ENCODE measurements at places on chromosomes 16 and 17. TPM values are rescaled to one million over a fixed set of nuclear protein-coding genes. Genes with fewer than 3 reads are reported as not detected.
A peak's percentile ranks its signal among the peaks of the same experiment; 100 is the strongest.

Gene TP53TG3F
- total RNA-seq: not detected

Gene BTBD17
- 5.7 TPM for total RNA-seq

Gene SOST
- not detected for total RNA-seq

Gene NUP93
- 68.8 TPM for total RNA-seq

Gene SUZ12
- total RNA-seq: 29.8 TPM

Gene GPRC5C
- total RNA-seq: 64.3 TPM

Gene TPSD1
- not detected for total RNA-seq

Gene KRT32
- 0.83 TPM for total RNA-seq

- peaks cover 68% of the 10 kb centered on the region for H3K27me3 ChIP-seq
- H3K27ac ChIP-seq: no peak overlapping the region
- H3K4me3 ChIP-seq: no peak overlapping the region
- H3K4me1 ChIP-seq: peaks cover 2% of the 10 kb centered on the region
- no peaks in the 10 kb centered on the region for H3K36me3 ChIP-seq
These were observed 154.4 kb upstream of the FOXF1 start for GRCh38 chr16:86355951-86356350.

- no peaks in the 10 kb centered on the region for H3K36me3 ChIP-seq
- no peaks in the 10 kb centered on the region for H3K4me1 ChIP-seq
- H3K27ac ChIP-seq: no peak overlapping the region
- DNase-seq: no peak
These were observed 225.9 kb upstream of the EEF2KMT start for GRCh38 chr16:5323284-5324141.

DNA sequence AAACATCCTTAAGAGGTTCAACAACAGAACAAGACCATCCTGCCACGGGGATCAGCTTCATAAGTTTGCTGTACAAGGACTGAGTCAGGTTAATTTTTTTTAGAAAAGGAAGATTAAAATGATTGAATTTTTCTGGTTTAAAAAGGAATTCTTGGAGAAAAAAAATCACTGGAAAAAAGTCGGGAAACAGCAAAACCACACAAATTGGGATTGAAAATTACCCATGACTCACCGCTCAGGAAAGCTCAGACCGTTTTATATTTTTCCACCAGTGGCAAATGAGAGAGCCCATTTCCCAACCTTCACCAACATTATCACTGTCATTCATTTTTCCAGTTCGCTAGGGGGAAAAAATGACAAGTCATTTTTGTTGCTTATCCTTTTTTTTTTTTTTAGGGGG, 46.6 kb downstream of the MRM3 start:
- no peak overlapping the region for H3K27ac ChIP-seq
- H3K4me3 ChIP-seq: no peak overlapping the region
- no peaks in the 10 kb centered on the region for H3K27me3 ChIP-seq
- no peaks in the 10 kb centered on the region for H3K4me1 ChIP-seq
- DNase-seq: no peak

DNA sequence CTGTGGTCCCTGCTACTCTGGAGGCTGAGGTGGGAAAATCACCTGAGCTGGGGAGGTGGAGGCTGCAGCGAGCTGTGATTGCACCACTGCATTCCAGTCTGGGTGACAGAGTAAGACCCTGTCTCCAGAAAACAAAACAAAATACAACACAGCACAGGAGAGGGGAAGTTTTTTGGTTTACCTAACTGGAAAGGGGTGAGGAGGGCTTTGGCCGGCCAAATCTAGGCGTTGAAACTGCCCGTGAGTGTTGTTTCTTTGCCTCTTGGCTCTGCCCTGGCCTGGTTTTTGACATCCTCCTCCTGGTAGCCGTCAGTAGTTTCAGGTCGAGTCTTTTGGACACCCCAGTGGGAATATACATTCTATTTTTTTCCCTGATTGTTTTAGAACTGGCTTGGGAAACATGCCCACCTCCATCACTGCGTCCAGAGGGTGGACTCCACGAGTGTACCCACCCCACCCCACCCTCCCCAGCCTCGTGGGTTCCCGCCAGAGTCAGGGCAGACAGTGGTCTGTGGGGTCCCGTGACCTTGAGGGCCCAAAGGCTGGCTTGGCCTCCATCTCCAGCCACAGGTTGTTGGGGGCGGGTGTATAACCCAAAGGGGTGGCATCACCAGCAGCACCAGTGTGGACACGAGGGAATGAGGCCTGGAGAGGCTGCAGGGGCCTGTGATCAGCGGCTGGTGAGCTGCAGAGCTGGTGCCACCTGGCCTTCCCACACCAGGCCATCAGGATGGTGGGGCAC, 42.7 kb downstream of the NT5M start:
- DNase-seq: no peak
- no peaks in the 10 kb centered on the region for H3K27me3 ChIP-seq
- no peaks in the 10 kb centered on the region for H3K4me1 ChIP-seq
- H3K27ac ChIP-seq: no peak overlapping the region
- H3K36me3 ChIP-seq: no peaks in the 10 kb centered on the region

DNA sequence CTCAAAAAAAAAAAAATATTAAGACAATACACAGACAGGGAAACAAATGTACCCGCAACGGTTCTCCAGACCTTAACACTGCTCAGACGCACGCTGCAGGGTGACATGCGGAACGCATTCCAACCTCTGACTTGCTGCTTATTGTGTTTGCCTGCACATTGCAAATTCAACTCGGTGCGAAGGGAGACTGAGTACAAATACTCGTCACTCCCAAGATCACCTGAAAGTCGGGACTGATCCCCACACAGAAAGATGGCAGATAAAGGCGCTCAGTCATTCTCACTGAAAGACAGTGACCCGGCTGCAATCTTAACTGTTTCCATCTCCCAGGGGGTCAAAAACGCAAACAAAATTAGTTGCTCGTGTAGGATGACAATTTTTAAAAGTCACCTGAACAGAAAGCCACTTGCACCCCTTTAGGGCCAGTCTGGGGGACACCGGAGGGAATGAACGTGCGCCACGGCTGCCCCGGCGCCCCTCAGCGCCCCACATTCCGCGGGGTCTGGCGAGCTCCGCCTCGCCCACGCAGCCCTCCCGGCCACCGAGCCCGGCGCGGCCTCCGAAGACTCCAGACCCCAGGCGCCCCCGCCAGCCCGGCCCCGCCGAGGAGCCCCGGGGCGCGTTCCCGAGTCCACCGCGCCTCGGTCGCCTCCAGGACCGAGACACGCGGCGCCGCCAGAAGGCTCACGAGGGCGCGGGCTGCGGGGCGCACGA, 589 bp downstream of the CLCN7 start:
- no peaks in the 10 kb centered on the region for H3K27me3 ChIP-seq
- no peaks in the 10 kb centered on the region for H3K36me3 ChIP-seq
- H3K27ac ChIP-seq: peak overlapping the region; percentile 85
- DNase-seq: no peak

DNA sequence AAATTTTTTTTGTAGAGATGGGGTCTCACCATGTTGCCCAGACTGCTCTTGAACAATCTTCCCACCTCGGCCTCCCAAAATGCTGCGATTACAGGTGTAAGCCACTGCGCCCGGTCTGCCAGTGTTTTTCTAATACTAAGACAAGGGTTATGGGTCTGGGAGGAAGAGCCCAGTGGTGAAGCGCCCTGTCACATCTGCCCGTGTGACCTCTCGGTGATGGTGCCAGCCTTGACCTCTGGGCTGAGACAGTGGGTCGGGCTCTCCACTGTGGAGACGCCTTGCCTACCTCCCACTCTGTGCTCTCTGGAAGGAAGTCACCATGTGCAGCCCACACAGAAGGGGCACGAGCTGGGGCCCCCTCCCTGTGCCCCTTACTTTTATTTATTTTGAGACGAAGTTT, 5.1 kb upstream of the BAIAP2 start:
- H3K4me1 ChIP-seq: peaks cover 24% of the 10 kb centered on the region
- H3K36me3 ChIP-seq: no peaks in the 10 kb centered on the region
- no peak for DNase-seq

- no peak for DNase-seq
- no peaks in the 10 kb centered on the region for H3K36me3 ChIP-seq
- H3K27me3 ChIP-seq: peaks cover 21% of the 10 kb centered on the region
- no peaks in the 10 kb centered on the region for H3K4me1 ChIP-seq
These were observed 135.8 kb downstream of the USP31 start for GRCh38 chr16:23013484-23013883.

- H3K4me1 ChIP-seq: peaks cover 13% of the 10 kb centered on the region
- DNase-seq: no peak
- peak overlapping the region; percentile 49 for H3K4me3 ChIP-seq
- H3K36me3 ChIP-seq: no peaks in the 10 kb centered on the region
These were observed 2.4 kb upstream of the B9D1 start for GRCh38 chr17:19364699-19365498.

GRCh38 chr17:17603895-17604225, 12.4 kb upstream of the PEMT start:
- no peak overlapping the region for H3K27ac ChIP-seq
- no peak overlapping the region for H3K4me3 ChIP-seq

- DNase-seq: no peak
- H3K27me3 ChIP-seq: peaks cover 34% of the 10 kb centered on the region
- H3K4me1 ChIP-seq: peaks cover 5% of the 10 kb centered on the region
- no peak overlapping the region for H3K4me3 ChIP-seq
- H3K27ac ChIP-seq: no peak overlapping the region
These were observed 19.9 kb upstream of the ZC3H18 start for GRCh38 chr16:88550246-88550661.

GRCh38 chr17:39001703-39002637, 34.8 kb upstream of the FBXO47 start:
- H3K4me3 ChIP-seq: no peak overlapping the region
- peaks cover 5% of the 10 kb centered on the region for H3K36me3 ChIP-seq
- no peak for DNase-seq
- H3K27ac ChIP-seq: no peak overlapping the region
- H3K4me1 ChIP-seq: no peaks in the 10 kb centered on the region
- peaks cover 22% of the 10 kb centered on the region for H3K27me3 ChIP-seq

DNA sequence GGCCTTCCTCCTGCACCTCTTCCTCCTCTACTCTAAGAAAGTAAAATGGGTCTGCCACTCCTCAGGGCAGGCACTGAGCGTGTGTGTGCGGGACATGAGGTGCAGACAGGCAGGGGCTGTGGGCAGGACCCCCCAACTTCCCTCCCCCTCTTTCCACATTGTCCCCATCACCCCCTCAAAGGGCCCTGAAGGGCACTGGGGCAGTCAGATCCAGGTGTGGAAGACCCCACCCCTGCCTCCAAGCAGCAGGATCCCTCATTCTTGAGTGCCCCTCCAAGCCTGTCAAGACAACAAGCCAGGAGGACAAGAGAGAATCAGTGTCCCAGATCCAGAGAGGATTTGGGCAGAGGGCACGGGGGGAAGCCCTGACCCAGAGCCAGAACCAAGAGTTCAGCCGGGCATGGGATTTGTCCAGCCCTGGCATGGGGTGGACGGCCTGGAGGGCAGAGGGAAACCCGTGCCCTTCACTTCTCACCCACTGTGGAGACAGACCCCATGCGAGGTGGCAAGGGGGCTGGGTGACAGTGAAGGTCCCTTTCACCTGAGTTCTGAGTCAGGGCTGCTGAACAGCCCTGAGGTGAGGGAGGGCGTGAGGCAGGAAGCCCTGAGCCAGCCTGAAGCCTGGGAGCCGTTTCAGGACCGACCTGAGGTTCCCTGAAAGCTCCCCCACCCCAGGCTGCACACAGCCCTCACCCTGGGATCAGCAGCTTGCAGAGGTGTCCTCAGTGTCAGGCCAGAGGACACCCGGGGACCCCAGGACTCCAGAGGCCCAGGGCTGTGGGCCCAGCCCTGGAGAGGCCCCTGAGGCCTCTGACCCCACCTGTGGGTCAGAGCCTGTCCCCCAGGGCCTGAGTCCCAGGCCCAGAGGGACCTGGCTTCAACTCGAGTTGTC, 45.8 kb downstream of the USP22 start:
- no peak for DNase-seq
- no peak overlapping the region for H3K27ac ChIP-seq
- H3K36me3 ChIP-seq: peaks cover 10% of the 10 kb centered on the region
- no peaks in the 10 kb centered on the region for H3K27me3 ChIP-seq
- no peak overlapping the region for H3K4me3 ChIP-seq
- H3K4me1 ChIP-seq: peaks cover 26% of the 10 kb centered on the region

DNA sequence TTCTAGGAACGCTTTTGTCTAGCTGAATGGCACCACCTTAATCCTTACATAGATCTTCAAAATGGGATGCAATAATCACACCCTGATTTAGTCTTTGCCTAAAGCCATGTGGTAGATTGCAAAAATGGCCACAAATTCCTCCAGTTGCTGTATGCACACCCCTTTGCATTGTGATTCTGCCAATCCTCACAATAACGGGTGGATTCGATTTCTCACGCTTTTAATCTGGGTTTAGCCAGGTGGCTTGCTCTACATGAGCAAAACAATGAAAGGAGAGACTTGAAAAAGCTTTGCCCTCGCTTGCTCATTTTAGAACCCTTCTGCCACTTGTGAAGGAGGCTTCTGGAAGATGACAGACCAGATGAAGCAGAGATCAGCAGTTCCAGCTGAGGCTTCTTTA, 50.3 kb upstream of the B4GALNT2 start:
- no peak overlapping the region for H3K4me3 ChIP-seq
- H3K36me3 ChIP-seq: no peaks in the 10 kb centered on the region
- no peak for DNase-seq
- peaks cover 57% of the 10 kb centered on the region for H3K27me3 ChIP-seq

DNA sequence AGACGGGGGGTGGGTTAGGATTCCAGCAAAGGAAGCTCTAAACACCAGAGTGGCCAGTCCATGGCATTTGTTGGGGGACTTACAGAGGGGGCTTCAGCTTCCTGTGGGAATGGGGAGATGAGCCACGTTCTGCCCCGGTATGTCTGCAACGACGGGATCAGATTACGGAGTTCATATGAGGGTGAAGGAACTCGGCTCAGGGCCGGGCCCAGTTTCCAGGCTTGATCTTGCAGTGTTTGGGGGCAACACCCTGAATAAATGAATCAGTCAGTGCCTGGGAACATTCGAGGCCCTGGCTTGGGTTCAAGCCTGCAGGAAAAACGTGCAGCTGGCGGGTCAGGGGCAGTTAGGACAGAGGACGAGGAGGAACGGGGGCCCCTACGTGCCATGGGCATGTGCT, 54.0 kb downstream of the JPH3 start:
- no peak for DNase-seq
- H3K27ac ChIP-seq: no peak overlapping the region
- no peaks in the 10 kb centered on the region for H3K36me3 ChIP-seq

- DNase-seq: peak; percentile 74
- H3K27me3 ChIP-seq: no peaks in the 10 kb centered on the region
- H3K27ac ChIP-seq: peak overlapping the region; percentile 98
- peaks cover 13% of the 10 kb centered on the region for H3K4me1 ChIP-seq
- peaks cover 5% of the 10 kb centered on the region for H3K36me3 ChIP-seq
These were observed 517 bp downstream of the RUNDC1 start for GRCh38 chr17:42980766-42981397.

GRCh38 chr16:76748461-76749348, 442.3 kb upstream of the MON1B start:
- DNase-seq: no peak
- H3K36me3 ChIP-seq: no peaks in the 10 kb centered on the region
- H3K4me3 ChIP-seq: no peak overlapping the region

- H3K27ac ChIP-seq: no peak overlapping the region
- no peaks in the 10 kb centered on the region for H3K27me3 ChIP-seq
- no peaks in the 10 kb centered on the region for H3K36me3 ChIP-seq
- H3K4me1 ChIP-seq: no peaks in the 10 kb centered on the region
- no peak for DNase-seq
These were observed 1.7 kb downstream of the CDT1 start for GRCh38 chr16:88805340-88805715.

Measured in type B pancreatic cell (in vitro differentiated cells).